KG1 (cell line): ENCODE measurements at places on chromosomes 2 and 18.

DNA sequence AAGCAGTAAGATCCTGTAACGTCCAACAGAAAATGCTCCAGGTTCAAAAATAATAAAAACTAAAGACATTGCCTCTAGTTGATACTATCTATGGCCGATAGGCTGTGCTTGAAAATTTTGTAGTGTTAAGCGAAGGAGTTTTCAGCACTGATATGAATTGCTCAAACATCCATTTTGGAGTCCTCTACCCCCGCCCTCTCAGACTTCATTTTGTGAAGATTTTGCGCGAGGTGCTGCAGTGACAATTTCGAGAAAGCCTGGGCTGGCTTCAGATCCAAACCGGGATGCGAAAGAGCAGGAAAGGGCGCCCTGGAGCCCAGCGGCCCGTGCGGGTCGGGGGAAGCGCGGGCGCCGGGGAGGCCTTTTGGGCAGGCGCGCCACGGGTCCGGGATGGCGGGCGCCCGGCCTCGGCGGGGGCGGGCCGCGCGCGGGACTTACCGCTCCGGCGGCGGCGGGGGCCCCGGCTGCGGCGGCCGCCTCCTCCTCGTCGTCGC is 1.8 kb downstream of the SP3 start:
- peak; percentile 17 for DNase-seq

DNA sequence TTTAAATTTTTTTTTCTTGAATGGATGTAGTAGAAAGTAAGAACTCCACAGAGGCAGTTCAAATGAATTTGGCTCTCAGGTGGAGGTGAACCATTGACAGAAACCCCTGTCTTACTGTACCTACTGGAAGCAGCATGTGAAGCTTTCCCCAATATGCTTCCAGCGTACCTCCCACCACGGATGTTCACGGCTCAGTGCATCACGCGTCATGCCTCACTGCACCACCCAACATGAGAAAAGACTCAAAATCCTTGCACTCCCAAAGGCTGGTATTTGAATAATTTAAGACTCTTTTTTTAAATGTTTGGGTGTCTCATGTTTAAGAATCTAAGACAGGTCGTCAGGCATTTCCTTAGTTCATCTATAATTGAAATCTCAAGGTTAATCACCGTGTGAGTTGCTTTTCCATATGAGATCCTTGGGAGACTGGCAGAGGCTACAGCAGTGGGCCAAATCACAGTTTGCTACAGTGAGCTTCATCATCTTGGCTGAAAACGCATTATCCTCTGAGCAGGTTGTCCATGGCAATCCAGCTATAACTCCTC is 846.4 kb downstream of the DCDC2C start:
- DNase-seq = no peak

DNA sequence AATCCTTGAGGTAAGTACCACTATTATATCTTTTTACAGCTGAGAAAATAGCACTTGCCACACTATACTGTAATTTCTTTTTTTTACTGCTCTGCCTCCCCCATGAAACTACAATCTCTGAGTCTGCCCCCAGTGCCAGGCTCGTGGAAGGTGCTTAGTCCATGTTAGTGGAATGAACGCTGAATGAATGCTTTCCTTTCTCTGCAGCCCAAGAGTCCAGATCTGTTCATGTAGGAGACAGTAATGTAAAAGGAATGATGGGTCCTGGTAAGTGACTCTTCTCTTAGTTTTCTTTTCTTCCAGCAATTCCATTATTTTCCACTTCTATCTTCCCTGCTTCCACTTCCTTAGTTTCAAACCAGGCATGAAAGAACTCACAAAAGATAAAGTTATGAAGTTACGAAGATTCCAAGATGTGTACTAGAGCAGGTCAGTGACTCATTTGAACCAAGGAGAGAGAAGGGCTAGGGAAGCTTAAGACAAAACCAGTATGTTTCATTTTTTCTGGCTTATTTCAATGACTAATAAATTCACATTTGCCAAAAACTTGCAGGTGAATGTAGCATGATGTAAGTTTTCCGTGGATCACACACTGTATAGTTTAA is 46.0 kb downstream of the ARHGEF33 start:
- no peak for DNase-seq

- DNase-seq = no peak
These were observed 195.5 kb downstream of the ANKRD30BL start for GRCh38 chr2:131966256-131966655.

DNA sequence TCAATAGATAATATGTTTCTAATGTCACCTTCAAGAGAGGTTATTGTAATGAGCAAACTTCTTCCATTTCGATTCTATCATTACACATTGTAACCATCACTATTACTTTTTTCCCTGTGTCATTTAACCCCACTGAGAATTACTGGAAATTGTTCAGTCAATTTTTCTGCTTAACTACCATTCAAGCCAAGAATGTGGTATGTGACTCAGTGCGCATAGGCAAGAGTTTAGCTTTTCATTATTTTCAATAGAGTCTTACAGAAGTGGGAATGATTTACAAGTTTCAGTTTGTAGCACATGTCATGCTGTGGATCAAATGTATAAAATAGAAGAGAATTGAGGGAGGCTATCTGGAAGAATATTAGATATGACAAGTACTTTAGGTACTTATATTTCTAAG is 34.3 kb upstream of the PIEZO2 start:
- DNase-seq = no peak

- peak; percentile 15 for DNase-seq
These were observed 106.1 kb upstream of the ALKAL2 start for GRCh38 chr2:393711-394696.

GRCh38 chr2:37020212-37020886 is 54.0 kb upstream of the STRN start:
- DNase-seq = no peak

- DNase-seq = no peak
These were observed 97.5 kb upstream of the CXCR4 start for GRCh38 chr2:136215449-136215848.

DNA sequence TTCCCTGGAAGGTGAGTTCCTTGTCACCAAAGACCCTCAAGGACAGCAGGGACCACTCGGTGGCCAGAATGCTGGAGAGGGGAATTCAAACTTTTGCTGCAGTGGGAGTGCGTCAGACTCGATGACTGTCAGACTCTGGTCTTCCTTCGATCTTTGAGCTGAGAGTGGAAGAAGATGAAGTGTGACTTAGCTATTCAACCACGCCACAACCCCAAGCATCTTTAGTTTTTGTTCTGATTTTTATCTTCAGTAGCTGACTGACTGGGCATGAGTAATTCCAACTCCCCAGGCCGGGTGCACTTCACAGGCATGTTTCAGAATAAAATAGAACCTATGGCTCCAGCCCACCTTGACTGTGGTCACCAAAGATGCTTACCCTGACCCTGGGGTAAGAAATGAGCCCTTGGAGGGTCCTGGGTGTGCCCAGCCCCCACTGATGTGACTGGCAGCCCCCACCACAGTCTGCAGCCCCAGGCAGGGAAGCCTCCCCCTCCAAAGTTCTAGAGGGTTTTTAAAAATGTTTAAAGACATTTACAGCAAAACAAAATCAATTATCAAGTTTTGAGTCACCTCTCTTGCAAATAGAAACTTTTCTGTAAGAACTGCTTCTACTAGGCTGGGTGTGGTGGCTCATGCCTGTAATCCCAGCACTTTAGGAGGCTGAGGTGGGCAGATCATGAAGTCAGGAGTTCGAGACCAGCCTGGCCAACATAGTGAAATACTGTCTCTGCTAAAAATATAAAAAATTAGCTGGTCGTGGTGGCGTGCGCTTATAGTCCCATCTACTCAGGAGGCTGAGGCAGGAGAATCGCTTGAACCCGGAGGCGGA is 24.9 kb upstream of the YWHAQ start:
- DNase-seq = no peak

DNA sequence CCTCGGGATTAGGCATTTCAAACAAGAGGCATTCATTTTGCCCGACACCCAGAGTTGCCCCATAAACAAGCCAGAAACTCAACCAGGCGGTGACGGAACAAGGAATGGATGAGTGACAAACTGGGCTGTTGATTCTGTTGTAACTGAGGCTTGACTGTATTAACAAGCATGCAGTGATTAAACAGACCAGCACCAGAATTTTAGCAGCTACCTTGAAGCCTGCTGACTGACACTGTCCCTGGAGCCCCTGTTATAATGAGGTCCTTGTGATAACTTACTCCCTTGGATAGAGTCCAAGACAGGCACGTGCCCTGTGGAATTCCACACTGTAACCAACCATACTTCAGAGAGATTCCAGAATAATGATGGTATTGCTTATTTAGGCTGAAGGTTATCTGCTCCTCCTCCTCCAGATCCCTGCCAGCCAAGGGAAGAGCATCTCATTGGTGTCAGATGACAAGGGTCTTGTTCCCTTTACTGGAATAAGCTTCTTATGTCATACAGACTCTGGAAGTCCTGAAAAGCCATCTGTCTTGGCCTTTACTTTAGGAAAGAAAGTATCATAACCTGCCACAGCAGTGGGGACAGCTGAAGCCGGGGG is 97.1 kb upstream of the RMDN2 start:
- no peak for DNase-seq
